Stimulated activated CD4-positive, alpha-beta T cell treated with anti-CD3 and anti-CD28 coated beads, Interleukin-12 subunit alpha, Interleukin-12 subunit beta, amount 100 ng/mL, for 24 hours (primary cell): ENCODE measurements at places on chromosomes 12 and 14.

- DNase-seq = no peak
These were observed 81.1 kb downstream of the PELI2 start for GRCh38 chr14:56199095-56199981.

GRCh38 chr12:117120787-117121186 lies 21.6 kb upstream of the TESC start:
- DNase-seq = no peak

DNA sequence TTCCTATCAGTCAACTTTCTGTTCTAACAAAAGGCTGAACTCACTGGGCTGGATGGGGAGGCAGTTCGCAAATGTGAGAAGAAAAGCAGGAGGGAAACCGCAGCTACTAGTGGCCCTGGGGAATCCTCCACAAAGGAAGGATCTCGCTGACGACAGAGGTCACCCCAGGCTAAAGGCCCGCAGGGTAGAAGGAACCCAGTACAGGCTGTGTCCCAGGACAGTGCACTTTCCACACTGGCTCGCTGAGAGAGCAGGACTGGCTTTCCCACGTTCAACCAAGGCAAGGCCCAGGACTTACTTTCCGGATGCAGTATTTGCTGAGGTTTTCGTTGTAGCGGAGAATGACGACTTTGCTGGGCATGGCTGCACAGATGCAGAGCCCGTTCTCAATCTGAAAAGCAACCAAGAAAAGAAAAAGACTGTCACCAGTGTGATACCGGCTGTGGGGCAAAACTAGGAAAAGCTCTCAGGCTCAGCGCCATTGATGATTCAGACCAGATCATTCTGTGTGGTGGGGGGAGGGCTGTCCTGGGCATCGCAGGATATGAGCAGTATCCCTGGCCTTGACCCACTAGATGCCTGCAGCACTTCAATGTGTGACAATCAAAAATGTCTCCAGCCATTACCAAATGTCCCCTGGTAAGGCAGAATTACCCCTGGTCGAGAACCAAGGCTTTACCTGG lies 36.3 kb downstream of the PRKAB1 start:
- no peak for DNase-seq

GRCh38 chr14:26163761-26164160 lies 434.1 kb downstream of the NOVA1 start:
- no peak for DNase-seq

- no peak for DNase-seq
These were observed 13.8 kb downstream of the TAOK3 start for GRCh38 chr12:118358612-118359540.

DNA sequence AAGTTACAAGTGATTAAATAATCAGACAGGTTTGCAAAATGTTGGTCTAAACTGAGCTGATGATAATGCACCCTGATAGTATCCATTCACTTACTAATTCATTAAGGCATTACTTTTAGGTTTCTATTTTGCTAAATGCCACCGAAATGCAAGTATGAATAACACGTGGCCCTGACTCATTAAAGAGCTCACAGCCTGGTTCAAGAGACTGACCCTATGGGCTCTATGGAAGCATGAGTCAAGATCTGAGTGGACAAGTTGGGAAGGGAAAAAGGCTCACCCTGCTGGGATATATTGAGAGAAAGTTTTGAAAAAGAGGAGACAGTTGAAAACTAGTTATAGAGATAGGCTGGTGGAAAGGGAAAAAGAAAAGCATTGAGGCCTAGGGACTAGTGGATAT lies 14.8 kb upstream of the LRRC9 start:
- no peak for DNase-seq

DNA sequence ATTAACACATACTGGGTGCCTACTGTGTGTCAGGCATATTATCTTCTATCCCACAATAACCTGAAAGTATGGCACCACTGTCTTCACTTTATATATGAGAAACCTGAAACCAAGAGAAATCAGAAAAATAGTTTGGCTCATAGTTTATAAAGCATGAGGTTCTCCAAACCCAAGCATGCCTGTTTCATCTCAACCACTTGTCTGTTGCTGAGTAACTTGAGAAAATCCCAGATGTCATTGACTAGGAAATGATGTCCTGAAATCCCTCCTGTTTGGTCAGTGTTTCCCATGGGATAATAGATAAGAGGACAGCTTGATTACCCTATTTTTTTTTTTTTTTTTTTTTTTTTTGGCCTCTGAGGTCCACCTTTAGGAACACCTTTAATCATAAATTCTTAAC lies 2.6 kb upstream of the IFNG-AS1 start:
- DNase-seq = no peak

- no peak for DNase-seq
These were observed 326.8 kb upstream of the RTL1 start for GRCh38 chr14:101230161-101230850.
